ENCODE measurements at places on chromosomes 11 and 22.

- DNase-seq: no peak
Measured at GRCh38 chr11:61826930-61827570, 1.1 kb upstream of the FADS2 start.

DNA sequence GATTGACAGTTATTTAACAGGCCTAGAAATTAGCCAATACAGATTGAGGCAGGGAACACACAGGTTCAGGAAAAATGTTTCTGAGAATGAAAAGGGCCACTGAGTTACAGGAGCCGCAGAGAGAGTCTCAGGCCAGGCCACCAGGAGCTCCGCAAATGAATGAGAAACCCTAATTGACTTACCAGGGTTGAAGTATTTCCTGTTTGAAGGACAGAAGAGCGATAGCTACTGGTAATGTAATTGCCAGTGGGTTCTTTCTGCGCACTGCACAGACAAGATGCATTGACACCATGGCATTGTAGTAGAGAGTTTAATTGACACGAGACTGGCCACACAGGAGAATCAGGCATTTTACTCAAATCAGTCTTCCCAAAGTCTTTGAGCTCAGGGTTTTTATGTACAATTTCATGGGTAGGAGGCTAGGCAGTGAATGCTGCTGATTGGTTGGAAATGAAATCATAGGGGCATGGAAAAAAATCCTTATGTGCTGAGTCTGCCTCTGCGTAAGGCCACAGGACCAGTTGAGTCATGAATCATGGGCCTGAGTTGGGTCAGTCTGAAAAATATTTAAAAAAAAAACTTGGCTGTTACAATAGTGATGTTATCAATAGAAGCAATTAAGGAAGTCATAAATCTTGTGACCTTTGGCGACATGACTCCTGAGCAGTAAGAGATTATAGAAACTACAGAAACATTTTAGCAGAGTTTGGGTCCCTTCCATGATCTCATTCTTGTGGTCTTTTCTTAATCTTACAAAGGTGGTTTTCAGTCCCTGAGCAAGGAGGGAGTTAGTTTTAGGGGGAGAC lies 203.8 kb downstream of the CASP12 start:
- peak; percentile 42 for DNase-seq

- DNase-seq: no peak
Measured at GRCh38 chr11:115598257-115598901, 94.2 kb upstream of the CADM1 start.

DNA sequence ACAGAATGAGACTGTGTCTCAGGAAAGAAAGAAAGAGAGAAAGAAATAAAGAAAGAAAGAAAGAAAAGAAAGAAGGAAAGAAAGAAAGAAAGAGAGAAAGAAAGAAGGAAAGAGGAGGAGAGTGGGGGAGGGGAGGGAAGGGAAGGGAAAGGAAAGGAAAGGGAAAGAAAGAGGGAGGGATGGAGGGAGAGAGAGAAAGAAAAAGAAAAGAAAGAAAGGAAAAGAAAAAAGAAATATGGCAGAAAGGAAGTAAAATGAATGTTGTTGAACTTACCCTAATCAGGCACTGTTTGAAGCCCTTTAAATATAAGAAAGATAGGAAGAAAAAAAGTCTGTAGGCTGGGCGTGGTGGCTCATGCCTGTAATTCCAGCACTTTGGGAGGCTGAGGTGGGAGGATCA lies 276.1 kb downstream of the INSC start:
- DNase-seq: no peak

GRCh38 chr22:48629631-48630432 lies 1197.8 kb downstream of the BRD1 start:
- DNase-seq: no peak

DNA sequence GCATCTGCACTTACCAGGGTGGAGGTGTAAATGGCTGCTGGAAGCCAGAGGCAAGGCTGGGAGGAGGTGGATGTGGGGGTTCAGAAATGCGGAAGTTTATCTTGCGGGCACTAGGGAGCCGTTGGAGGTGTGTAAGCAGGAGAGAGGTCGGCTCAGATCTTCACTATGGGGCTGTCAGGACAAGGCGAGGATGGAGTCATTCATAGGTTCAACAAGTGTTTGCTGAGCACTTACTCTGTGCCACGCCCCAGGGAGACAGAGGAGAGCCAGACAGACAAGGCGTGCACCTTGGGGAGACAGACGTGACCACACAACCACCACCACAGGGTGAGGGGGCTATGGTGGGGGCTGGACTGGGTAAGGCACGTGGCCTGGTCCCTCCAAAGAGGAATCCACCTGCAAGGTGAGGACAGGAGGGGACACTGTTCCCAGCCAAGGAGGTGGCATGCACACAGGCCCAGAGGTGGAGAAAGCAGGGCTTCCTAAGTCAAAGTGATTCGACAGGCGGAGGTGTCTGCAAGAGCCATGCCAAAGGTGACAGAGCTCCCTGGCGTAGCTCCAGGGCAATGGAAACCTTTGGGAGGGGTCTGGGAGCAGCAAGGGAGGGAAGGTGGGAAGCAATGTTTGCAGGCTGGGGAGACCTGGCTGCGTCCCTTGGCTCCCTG lies 30.8 kb upstream of the TCF20 start:
- DNase-seq: no peak

- peak; percentile 48 for DNase-seq
Measured at GRCh38 chr11:75562836-75563484, 907 bp downstream of the SERPINH1 start.

DNA sequence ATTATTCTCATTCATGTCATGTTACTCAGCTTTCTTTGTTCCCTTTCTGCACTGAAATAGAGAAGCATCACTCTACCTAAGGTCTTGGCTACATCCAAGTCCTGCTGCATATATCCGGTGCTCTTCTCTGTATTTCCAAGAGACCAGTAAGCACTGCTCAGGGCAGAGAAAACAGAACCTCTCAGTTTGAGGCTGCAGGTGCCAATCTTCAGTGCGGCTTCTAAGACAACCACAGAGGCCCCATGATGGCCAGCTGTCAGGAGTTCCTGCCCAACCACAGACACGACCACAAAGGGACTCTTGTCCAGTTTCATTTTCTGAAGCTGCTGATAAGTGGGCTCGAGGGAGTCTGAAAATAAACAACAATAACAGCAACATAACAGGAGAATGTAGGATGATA lies 378.4 kb upstream of the PITPNB start:
- no peak for DNase-seq

DNA sequence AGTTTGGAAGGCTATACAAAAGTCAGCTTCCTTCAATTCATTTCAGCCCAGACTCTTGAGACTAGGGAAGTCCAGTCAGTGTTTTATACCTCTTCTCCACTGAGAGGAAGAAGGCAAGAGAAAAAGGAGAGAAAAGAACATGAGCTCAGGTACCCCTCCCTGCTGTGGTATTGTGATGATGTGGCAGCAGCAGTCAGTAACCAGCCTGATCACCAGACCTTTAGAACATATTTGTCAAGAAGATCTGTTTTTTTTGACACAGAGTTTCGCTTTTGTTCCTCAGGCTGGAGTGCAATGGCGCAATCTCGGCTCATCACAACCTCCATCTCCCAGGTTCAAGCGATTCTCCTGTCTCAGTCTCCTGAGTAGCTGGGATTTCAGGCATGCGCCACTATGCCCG lies 21.2 kb upstream of the RPS13 start:
- DNase-seq: no peak

GRCh38 chr11:38182126-38182866 lies 1584.3 kb upstream of the RAG2 start:
- DNase-seq: no peak

GRCh38 chr11:86251345-86251744 lies 6.8 kb downstream of the EED start:
- no peak for DNase-seq

GRCh38 chr11:10936626-10937384 lies 79.0 kb upstream of the ZBED5 start:
- DNase-seq: no peak

- no peak for DNase-seq
Measured at GRCh38 chr11:60631944-60632343, 67.5 kb upstream of the MS4A8 start.

- DNase-seq: no peak
Measured at GRCh38 chr11:117606211-117606610, 190.8 kb downstream of the DSCAML1 start.

- DNase-seq: no peak
Measured at GRCh38 chr11:12319988-12320387, 57.4 kb upstream of the PARVA start.

GRCh38 chr11:119178166-119178680 lies 7.1 kb upstream of the NHERF4 start:
- DNase-seq: no peak

GRCh38 chr11:36131721-36132397 lies 157.4 kb downstream of the COMMD9 start:
- peak; percentile 44 for DNase-seq

DNA sequence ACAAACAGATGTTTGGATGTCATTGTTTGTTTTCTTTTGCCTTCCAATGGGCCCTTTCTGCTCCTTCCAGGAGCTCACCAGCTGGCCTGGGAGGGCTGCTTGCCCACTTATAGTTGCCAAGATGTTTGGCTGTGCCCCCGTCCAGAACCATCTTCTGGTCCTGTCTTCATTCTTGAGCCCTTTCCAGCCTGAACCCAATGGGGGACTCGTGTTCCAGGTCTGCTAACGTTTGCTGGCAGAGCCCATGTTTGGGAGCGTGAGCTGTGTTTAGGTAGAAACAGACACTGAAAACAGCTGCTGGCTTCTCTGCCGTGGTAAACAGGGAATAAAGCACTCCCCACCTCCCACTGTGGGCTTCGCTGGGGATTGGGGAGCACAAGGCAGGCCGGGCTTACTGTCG lies 83.2 kb upstream of the SYT13 start:
- DNase-seq: no peak

- DNase-seq: no peak
Measured at GRCh38 chr11:95297680-95298452, 66.9 kb upstream of the SESN3 start.

DNA sequence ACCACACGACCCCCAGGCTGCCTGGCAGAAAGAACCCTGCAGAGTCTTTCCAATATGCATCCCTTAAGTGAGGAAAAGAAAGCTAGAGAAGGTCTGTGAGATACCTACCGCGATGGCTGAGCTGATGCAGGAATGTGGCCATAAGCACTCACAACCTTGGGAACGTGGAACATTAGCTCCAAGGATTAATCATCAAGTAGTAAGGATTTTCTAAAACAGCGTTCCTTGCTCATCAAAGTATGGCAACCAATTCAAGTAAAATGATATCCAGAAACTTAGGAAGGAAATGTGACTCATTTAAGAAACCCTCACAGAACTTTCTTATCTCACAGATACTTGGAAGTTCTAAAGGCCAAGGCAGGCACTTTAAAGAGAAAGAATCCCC lies 12.8 kb downstream of the PACSIN2 start:
- peak; percentile 85 for DNase-seq

GRCh38 chr11:104522650-104523049 lies 358.7 kb upstream of the PDGFD start:
- DNase-seq: peak; percentile 4

GRCh38 chr11:115112754-115113153 lies 391.5 kb downstream of the CADM1 start:
- DNase-seq: no peak

GRCh38 chr11:69231466-69232018 lies 62.4 kb upstream of the MYEOV start:
- no peak for DNase-seq

DNA sequence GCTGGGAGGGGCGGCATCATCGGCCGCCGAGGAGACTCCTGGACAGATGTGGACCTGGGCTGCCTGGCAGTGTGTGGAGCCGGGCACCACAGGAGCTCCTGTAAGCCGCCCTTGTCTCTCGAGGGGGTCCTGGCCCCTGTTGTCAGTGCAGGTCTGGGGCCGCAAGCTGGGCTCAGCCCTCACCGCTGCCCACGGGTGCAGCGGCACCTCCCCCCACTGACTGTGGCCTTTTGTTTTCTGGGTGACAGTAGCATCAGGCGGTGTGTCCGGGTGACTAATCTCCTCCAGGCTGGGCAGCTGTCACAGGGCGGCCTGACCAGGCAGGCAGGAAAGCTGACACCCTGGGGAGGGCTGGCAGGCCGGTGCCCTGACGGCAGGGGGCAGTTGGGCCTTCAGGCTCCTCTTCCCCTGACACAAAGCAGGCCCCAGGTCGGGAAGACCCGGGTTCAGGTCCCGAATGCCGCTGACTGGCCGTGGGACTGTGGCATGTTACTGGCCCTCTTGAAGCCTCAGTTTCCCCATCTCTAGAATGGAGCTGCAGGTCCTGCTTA lies 16.3 kb downstream of the DGKZ start:
- peak; percentile 79 for DNase-seq

DNA sequence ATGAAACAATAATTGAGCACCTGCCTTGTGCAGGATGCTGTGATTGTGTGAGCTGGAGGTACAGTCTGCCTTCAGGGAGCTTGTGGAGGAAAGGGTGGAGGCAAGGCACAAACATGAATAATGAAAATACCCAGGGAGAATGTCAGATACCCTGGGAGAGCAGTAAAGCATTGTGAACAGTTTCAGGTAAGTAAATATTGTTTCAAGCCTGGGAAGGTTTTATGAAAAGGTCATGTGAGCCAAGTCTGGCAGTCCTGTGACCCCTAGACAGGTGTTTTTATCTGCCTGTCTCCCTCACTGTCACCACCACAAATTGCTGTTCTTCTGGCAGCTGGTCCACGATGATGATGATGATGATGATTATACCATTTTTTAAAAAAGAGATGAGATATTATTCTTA lies 32.0 kb downstream of the SPECC1L start:
- no peak for DNase-seq

DNA sequence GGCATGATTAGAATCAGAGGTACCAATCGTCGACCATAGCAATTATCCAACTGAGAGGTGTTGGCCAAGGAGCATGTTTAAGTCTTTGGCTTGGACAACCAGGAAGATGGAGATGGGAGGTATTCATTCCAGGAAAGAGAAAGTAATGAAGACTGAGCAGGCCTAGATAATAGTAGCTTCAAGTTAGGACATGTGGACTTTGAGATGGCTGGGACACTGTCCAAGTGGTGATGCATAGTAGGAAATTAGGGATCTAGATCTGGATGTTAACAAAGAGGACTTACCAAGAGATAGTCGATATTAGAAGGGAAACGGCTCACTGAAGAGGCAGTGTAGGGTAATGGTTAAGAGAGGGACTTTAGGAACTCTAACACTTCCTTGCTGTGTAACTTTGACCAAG lies 266.7 kb downstream of the FAM76B start:
- DNase-seq: peak; percentile 97

DNA sequence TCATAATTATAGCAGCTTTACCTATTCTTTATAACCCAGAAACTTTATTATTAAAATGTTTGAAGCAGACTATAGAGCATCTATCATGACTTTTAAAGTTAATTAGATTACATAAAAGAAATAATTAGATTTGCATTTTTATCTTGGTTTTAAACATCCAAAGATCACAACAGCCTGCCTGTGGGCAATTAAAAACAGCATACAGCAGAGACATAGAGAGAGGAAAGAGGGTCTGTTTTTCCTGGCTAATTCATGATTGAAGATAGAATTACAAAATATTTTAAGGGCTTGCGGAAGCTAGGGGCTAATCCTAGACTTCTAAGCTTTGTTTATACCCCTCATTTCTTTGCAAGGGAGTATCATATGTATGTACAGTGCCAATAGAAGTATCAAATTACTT lies 178.1 kb downstream of the SOX6 start:
- DNase-seq: no peak

- no peak for DNase-seq
Measured at GRCh38 chr11:42054351-42054900, 595.0 kb upstream of the LRRC4C start.
